ENCODE measurements at places on chromosomes 12 and 14. TPM values are rescaled to one million over a fixed set of nuclear protein-coding genes. Genes with fewer than 3 reads are reported as not detected.

DNA sequence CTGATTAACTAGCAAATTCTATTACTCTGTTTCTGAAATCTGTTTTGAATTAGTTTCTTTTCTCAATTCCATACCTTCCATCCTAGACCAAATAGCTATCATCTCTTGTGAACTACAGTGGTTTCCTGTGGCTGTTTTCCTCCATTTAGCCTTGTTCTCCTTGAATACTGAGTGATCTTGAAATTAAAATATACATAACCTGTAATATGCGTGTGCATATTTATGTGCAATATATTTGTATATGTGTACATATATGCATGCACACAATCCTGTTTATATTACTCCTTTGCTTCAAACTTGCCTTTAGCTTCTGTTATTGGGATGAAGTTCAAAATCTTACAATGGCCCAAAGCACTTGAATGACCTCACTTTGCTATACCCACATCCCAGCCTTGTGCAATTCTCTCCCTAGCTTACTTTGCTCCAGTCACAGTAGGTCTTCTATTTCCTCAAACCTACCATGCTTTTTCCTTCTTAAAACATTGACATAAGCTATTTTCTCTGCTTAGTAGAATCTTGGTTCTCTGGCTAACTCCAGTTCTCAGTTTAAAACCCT is 99.5 kb downstream of the OTOGL start:
- no peak for DNase-seq

Gene NOS1
- total RNA-seq = not detected

- no peak for DNase-seq
These were observed 17.2 kb upstream of the PSMC1 start for GRCh38 chr14:90239139-90239538.

GRCh38 chr12:47714826-47715386 is 9.1 kb upstream of the RPAP3 start:
- no peak for DNase-seq

All from G401 (cell line).